Neural progenitor cell (in vitro differentiated cells): ENCODE measurements at places on chromosomes 12 and 14. TPM values are rescaled to one million over a fixed set of nuclear protein-coding genes. Genes with fewer than 3 reads are reported as not detected.

FAM222A gene
- 2.5 and 10.6 TPM in 2 replicates for total RNA-seq

EGLN3 gene
- total RNA-seq: 65.0 and 73.5 TPM in 2 replicates

IL22 gene
- total RNA-seq: not detected in 2 replicates

GRCh38 chr14:93868165-93868564 lies 59.0 kb upstream of the FAM181A start:
- H3K27me3 ChIP-seq: no peaks in the 10 kb centered on the region
- H3K4me1 ChIP-seq: no peaks in the 10 kb centered on the region
- no peak overlapping the region for H3K27ac ChIP-seq
- H3K4me3 ChIP-seq: no peak overlapping the region

DNA sequence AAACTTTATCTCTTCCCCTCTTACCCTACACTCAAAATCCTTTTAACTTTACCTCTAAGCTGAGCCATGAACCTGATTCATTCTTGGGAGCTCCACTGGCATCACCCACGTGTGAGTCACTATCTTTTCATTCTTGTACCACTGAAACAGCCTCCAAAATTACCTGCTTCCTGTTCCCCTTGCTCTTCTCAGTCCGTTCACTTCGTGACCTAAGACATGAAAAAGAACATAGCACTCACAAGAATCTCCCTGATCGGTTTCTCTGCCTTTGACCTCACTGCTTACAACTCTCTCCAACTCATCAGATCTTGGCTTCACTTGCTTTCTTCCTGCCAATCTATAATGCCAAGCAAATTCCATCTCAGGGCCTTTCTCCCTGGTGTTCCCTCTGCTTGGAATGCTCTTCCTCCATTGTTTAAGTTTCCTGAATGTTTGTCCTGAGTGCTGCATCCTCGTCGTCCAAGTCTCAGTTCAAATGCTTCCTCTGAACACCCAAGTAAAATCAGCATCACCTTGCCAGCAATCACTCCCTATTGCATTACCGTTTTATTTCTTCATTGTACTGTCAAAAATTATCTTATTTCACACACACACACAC lies 9.2 kb downstream of the GLIPR1 start:
- H3K27ac ChIP-seq: no peak overlapping the region
- DNase-seq: no peak
- no peaks in the 10 kb centered on the region for H3K27me3 ChIP-seq

SYCP3 gene
- 0.03 and 0.04 TPM in 2 replicates for total RNA-seq

DNA sequence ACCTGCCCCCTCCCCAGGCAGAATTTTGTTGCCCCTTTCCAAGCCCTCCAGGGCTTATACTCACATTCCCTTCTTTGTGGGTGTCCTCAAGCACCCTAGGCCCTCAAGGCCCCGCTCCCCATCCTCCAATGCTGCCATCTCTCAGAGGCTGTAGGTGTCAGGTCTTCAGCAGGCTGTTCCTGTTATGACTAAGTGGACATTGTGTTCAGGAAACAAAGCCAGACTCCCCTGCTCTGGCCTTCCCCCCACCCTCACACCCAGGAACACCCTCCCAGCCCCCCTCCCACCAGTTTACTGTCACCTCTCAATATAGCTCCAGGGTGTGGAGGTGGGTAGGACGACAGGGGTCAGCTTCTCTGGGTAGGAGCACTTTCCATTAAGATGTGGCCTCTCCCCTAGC lies 1.4 kb upstream of the MYH6 start:
- no peak for DNase-seq
- H3K4me1 ChIP-seq: no peaks in the 10 kb centered on the region
- no peaks in the 10 kb centered on the region for H3K27me3 ChIP-seq
- no peak overlapping the region for H3K4me3 ChIP-seq
- no peak overlapping the region for H3K27ac ChIP-seq
- no peaks in the 10 kb centered on the region for H3K36me3 ChIP-seq

GRCh38 chr12:14884458-14884878 lies 1.2 kb downstream of the MGP start:
- no peaks in the 10 kb centered on the region for H3K36me3 ChIP-seq
- H3K27me3 ChIP-seq: no peaks in the 10 kb centered on the region
- H3K4me3 ChIP-seq: no peak overlapping the region
- no peak overlapping the region for H3K27ac ChIP-seq

KRT85 gene
- not detected in 2 replicates for total RNA-seq

GRCh38 chr14:22468830-22469229 lies 120.2 kb downstream of the DAD1 start:
- no peak overlapping the region for H3K4me3 ChIP-seq
- H3K4me1 ChIP-seq: peaks cover 19% of the 10 kb centered on the region
- H3K36me3 ChIP-seq: no peaks in the 10 kb centered on the region
- DNase-seq: no peak
- no peaks in the 10 kb centered on the region for H3K27me3 ChIP-seq
- H3K27ac ChIP-seq: no peak overlapping the region

GRCh38 chr14:55702511-55702910 lies 122.5 kb downstream of the KTN1 start:
- H3K4me1 ChIP-seq: peaks cover 13% of the 10 kb centered on the region
- no peaks in the 10 kb centered on the region for H3K36me3 ChIP-seq
- no peak overlapping the region for H3K27ac ChIP-seq
- DNase-seq: no peak
- no peaks in the 10 kb centered on the region for H3K27me3 ChIP-seq

RITA1 gene
- total RNA-seq: 13.7 and 22.5 TPM in 2 replicates

GRCh38 chr14:71583194-71583593 lies 349.0 kb upstream of the RGS6 start:
- H3K27ac ChIP-seq: no peak overlapping the region
- H3K27me3 ChIP-seq: no peaks in the 10 kb centered on the region
- peaks cover 42% of the 10 kb centered on the region for H3K4me1 ChIP-seq
- H3K36me3 ChIP-seq: no peaks in the 10 kb centered on the region
- no peak overlapping the region for H3K4me3 ChIP-seq

DNA sequence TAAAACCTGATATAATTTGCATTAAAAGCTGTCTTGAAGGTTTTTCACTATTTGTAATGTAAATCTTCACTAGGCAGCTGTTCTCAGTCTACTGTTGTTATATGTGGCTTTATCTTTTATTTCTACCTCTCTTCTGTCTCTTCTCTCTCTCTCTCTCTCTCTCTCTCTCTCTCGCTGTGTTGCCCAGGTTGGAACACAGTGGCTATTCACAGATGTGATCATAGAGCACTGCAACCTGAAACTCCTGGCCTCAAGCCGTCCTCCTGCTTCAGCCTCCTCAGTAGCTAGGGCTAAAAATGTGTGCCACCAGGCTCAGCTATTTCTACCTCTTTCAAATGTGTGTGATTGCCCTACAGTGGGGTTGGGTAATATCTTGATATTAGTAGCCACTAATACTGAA lies 21.1 kb downstream of the FUT8 start:
- H3K27ac ChIP-seq: no peak overlapping the region
- no peaks in the 10 kb centered on the region for H3K36me3 ChIP-seq
- no peak for DNase-seq
- no peaks in the 10 kb centered on the region for H3K27me3 ChIP-seq

GRCh38 chr12:131511391-131511802 lies 199.5 kb upstream of the SFSWAP start:
- H3K4me3 ChIP-seq: no peak overlapping the region
- H3K36me3 ChIP-seq: no peaks in the 10 kb centered on the region
- no peak for DNase-seq
- no peak overlapping the region for H3K27ac ChIP-seq

SLC10A1 gene
- total RNA-seq: not detected in 2 replicates

- H3K4me1 ChIP-seq: peaks cover 4% of the 10 kb centered on the region
- H3K27ac ChIP-seq: no peak overlapping the region
- no peaks in the 10 kb centered on the region for H3K36me3 ChIP-seq
- DNase-seq: no peak
- H3K4me3 ChIP-seq: no peak overlapping the region
These were observed 233.1 kb downstream of the SLC25A21 start for GRCh38 chr14:36939265-36939664.

DNA sequence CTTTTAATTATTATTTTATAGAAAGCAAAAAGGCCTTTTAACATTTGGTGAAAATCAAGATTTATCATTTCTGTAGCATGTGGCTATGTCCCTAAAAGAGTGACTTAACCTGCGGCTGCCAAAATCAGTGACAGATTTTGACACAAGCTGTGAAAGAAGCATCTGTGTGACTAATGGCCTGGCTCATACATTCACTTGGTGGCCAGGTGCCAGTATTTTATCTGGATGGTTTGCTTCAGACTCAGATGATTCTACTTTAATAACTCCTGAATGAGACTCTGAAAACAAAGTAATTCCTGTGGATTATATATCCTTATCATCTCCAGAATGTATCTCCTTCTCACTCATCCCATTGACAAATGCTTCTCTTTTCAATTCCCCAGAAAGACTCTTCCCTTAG lies 103.0 kb downstream of the FSCB start:
- H3K36me3 ChIP-seq: no peaks in the 10 kb centered on the region
- DNase-seq: no peak
- H3K4me3 ChIP-seq: no peak overlapping the region
- H3K27me3 ChIP-seq: no peaks in the 10 kb centered on the region
- no peak overlapping the region for H3K27ac ChIP-seq

DNA sequence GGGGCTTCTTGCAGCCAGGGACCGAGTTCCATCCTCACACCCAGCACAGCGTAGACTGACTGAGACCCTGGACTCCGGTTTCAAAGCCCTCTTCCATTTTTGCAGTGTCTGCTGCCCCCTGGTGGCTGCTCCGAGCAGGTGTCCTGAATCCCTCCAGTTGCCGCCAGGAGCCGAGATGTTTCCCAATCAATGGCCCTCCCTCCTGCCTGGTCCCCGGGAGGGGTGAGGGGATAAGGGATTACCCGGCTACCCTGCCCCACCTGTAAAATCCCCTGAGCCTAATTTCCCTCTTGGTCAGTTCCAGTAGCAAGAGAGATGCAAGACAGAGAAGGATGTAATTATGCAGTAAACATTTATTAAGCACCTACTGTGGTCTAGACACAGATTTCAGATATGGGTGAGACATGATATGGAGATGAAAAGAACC lies 55.0 kb downstream of the PHETA1 start:
- peak; percentile 87 for DNase-seq
- H3K27ac ChIP-seq: no peak overlapping the region
- H3K36me3 ChIP-seq: no peaks in the 10 kb centered on the region

- no peaks in the 10 kb centered on the region for H3K27me3 ChIP-seq
- no peak for DNase-seq
- no peaks in the 10 kb centered on the region for H3K36me3 ChIP-seq
- H3K4me1 ChIP-seq: no peaks in the 10 kb centered on the region
- H3K27ac ChIP-seq: no peak overlapping the region
- H3K4me3 ChIP-seq: no peak overlapping the region
These were observed 67.2 kb upstream of the FAM181A start for GRCh38 chr14:93859957-93860356.

POTEG gene
- not detected in 2 replicates for total RNA-seq

GRCh38 chr14:104005489-104005888 lies 63.2 kb upstream of the RD3L start:
- no peak overlapping the region for H3K4me3 ChIP-seq
- H3K27me3 ChIP-seq: no peaks in the 10 kb centered on the region
- H3K27ac ChIP-seq: no peak overlapping the region
- DNase-seq: no peak
- H3K4me1 ChIP-seq: no peaks in the 10 kb centered on the region
- no peaks in the 10 kb centered on the region for H3K36me3 ChIP-seq

DNA sequence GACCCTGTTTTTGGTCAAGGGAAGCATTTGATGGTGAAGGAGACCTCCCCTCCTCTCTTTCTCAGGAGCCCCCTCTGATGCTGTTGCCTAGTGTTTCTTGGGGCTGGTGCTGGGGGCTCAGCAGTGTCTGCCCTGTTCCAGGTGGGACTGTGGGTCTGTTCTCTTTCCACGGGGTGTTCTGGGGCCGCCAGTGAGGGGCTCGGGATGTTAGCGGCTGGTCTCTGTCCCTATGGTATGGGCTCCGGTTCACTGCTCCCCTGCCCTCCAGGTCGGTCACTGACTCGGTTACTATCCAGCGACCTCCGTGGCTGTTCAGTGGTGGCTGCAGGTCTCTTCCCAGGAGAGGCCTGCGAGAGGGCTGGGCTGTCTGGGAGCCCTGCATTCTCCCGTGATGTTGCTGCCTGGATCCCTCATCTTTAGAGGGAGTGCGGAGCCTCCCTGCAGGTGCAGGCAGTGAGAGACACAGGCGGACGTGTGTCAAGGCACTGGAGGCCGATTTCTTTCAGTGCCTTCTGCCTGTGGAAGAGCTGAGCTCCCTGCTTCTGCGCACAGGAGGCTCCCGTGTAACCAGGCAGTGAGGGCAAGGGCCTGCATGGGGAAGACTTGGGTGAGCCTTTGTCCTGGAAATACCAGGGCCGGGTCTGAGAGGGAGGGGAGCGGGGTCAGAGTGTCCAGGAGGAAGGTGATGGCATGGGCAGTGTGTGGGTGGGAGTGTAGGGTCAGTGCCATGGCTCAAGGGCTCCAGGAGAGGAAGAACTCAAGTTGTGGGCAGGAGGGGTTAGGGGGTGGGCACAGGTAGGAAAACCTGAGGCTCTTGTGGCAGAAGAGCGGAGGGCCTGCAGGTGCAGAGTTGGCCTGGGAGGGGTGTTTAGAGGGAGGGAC lies 362.6 kb downstream of the TMEM121 start:
- H3K36me3 ChIP-seq: no peaks in the 10 kb centered on the region
- H3K27me3 ChIP-seq: no peaks in the 10 kb centered on the region
- no peak overlapping the region for H3K27ac ChIP-seq
- DNase-seq: no peak
- no peak overlapping the region for H3K4me3 ChIP-seq

- peaks cover 26% of the 10 kb centered on the region for H3K4me1 ChIP-seq
- no peaks in the 10 kb centered on the region for H3K36me3 ChIP-seq
- H3K27me3 ChIP-seq: no peaks in the 10 kb centered on the region
- H3K27ac ChIP-seq: no peak overlapping the region
- DNase-seq: peak; percentile 11
These were observed 83.0 kb downstream of the EPS8 start for GRCh38 chr12:15706010-15706676.

- H3K4me1 ChIP-seq: no peaks in the 10 kb centered on the region
- no peak overlapping the region for H3K4me3 ChIP-seq
- H3K36me3 ChIP-seq: no peaks in the 10 kb centered on the region
- no peak for DNase-seq
These were observed 58.8 kb upstream of the ISM2 start for GRCh38 chr14:77557391-77557790.

GRCh38 chr14:104120281-104120741 lies 18.1 kb upstream of the KIF26A start:
- H3K36me3 ChIP-seq: no peaks in the 10 kb centered on the region
- H3K27ac ChIP-seq: no peak overlapping the region
- peaks cover 71% of the 10 kb centered on the region for H3K27me3 ChIP-seq
- no peak overlapping the region for H3K4me3 ChIP-seq

TNFRSF1A gene
- total RNA-seq: 21.8 and 24.7 TPM in 2 replicates

GRCh38 chr12:65860600-65860999 lies 36.3 kb downstream of the HMGA2 start:
- H3K27ac ChIP-seq: no peak overlapping the region
- no peaks in the 10 kb centered on the region for H3K36me3 ChIP-seq
- H3K4me3 ChIP-seq: no peak overlapping the region
- H3K4me1 ChIP-seq: no peaks in the 10 kb centered on the region

DNA sequence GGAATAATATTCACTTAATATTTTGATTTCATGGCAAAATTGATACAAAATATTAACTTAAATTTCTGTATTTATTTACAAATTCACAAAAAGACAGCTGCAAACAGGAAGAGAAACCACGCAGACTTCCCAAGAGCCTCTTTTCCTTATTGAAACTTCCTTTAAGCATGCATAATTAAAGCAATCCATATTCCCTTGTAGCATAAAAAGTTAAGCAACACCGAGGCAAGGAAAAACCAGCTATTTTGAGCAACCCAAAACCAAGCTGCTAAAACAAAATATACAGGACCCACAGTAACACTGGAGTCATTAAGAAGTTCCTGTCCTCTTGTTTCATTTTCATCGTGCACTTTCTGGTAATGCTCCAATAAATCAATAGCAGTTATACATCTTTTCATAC lies 58.0 kb downstream of the EEA1 start:
- no peak overlapping the region for H3K4me3 ChIP-seq
- H3K4me1 ChIP-seq: no peaks in the 10 kb centered on the region
- DNase-seq: no peak
- H3K36me3 ChIP-seq: no peaks in the 10 kb centered on the region
- H3K27me3 ChIP-seq: no peaks in the 10 kb centered on the region
